Suprapubic skin (tissue), 4 donors: ENCODE measurements at places on chromosomes 12 and 14. TPM values are rescaled to one million over a fixed set of nuclear protein-coding genes. Genes with fewer than 3 reads are reported as not detected.

The RNASE1 gene
- 87.6 TPM for total RNA-seq

The OASL gene
- total RNA-seq: 0.91 TPM

The KRT72 gene
- total RNA-seq: 19.2 TPM

The IPO4 gene
- 54.2 TPM for total RNA-seq

The KCNC2 gene
- not detected for total RNA-seq

DNA sequence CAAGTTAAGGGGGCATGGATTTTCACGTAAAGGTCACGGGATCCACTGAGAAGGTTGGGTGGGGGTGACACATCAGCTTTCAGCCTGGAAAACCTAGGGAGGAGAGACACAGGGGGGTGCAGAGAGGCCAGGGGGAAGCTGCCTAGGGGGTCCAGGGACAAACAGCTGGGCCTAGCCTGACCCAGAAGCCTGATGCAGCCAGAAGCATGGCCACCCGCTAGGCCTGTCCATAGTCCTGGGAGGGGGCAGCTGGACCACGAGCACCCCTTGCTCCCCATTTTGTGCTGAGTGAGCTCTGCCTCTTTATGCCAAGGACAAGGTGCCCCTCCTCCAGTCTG is 322.7 kb upstream of the RTL1 start:
- no peaks in the 10 kb centered on the region for H3K36me3 ChIP-seq
- H3K27me3 ChIP-seq: peaks cover 18% of the 10 kb centered on the region
- no peaks in the 10 kb centered on the region for H3K4me1 ChIP-seq
- H3K27ac ChIP-seq: no peak overlapping the region
- no peak for DNase-seq
- H3K4me3 ChIP-seq: no peak overlapping the region

DNA sequence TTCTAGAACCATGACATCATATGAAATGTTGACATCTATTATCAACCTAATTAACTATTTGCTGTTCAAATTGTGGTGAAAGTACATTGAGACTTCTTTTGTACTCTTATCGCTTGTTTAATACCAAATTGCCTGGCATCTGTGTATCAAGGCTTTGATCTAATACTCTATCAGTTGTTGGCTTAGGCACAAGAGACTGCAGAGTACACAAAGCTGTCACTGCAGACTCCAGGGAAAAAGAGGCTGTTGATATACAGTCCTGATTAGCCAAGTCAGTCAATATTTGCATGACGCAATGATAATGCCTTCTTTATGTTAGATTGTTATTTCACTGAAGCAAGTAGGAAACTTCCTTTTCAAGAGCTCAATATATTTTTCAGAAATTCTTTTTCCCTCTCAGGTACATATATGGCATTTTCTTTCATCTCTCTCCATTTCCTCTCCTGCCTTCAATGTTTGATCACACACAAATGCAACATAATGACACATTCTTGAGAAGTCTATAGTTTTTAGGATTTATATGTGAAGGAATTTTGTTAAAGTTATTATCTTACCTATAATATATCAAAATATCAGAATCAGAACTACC is 32.3 kb upstream of the PTCSC3 start:
- H3K27ac ChIP-seq: no peak overlapping the region
- no peaks in the 10 kb centered on the region for H3K4me1 ChIP-seq
- H3K4me3 ChIP-seq: no peak overlapping the region
- no peaks in the 10 kb centered on the region for H3K27me3 ChIP-seq
- DNase-seq: no peak

- H3K27me3 ChIP-seq: peaks cover 61% of the 10 kb centered on the region
- H3K27ac ChIP-seq: no peak overlapping the region
- DNase-seq: no peak
- no peaks in the 10 kb centered on the region for H3K36me3 ChIP-seq
Measured at GRCh38 chr12:128268379-128268995, 1.5 kb downstream of the TMEM132C start.

- DNase-seq: no peak
- no peak overlapping the region for H3K4me3 ChIP-seq
- no peaks in the 10 kb centered on the region for H3K27me3 ChIP-seq
- no peaks in the 10 kb centered on the region for H3K36me3 ChIP-seq
- no peak overlapping the region for H3K27ac ChIP-seq
- peaks cover 20% of the 10 kb centered on the region for H3K4me1 ChIP-seq
Measured at GRCh38 chr12:123449249-123449733, 8.6 kb upstream of the SNRNP35 start.

DNA sequence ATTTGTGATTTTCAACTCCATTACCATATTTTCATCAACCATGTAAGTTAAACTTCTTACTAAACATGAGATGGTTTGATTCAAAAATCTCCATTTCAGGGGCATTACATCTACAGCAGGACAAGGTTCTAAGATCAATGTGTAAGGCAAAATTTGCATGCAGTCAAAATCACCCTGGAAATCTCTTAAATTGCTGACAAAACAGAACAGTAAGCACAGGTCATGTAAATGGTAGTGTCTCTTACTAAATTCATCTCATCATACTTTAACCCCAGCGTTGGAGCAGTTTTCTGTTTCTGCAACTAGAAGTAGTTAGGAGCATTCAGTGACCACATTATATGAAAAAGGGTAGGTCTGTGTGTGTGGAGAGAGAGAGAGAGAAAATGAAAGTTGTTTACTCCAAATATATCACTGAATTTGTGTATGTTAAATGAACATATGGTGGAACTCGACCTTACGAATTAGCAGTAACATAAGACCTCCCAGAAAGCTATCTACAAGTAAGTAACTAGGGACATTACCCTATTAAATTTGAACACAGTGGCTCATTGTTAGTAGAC is 227.5 kb downstream of the SSPN start:
- no peak overlapping the region for H3K27ac ChIP-seq
- H3K4me3 ChIP-seq: no peak overlapping the region
- no peaks in the 10 kb centered on the region for H3K4me1 ChIP-seq
- DNase-seq: no peak
- H3K36me3 ChIP-seq: peaks cover 13% of the 10 kb centered on the region

GRCh38 chr12:124740691-124741137 is 123.0 kb downstream of the SCARB1 start:
- no peaks in the 10 kb centered on the region for H3K36me3 ChIP-seq
- H3K4me1 ChIP-seq: peaks cover 8% of the 10 kb centered on the region
- no peak for DNase-seq

- no peak overlapping the region for H3K4me3 ChIP-seq
- no peaks in the 10 kb centered on the region for H3K4me1 ChIP-seq
Measured at GRCh38 chr12:64912516-64913255, 88.2 kb downstream of the TBC1D30 start.

DNA sequence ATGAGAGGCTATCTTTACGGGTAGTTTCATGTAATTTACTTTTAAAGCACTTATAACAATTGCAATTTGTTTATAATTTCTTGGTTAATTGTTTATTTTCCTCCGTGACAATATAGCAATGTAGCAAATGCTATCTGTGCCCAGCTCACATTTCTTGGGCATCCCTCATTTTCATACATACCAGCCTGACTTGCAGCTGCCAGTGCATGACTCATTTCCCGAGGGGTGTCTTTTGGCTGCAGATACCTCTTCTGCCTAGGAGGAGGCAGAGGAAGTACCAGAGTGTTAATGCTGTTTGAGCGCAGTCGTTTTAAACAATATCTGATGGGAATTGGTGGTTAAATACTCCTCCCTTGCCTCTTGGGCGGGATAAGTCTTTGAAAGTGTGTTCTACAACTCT is 104.2 kb upstream of the ABCD2 start:
- DNase-seq: no peak
- no peaks in the 10 kb centered on the region for H3K4me1 ChIP-seq
- no peaks in the 10 kb centered on the region for H3K36me3 ChIP-seq
- H3K27ac ChIP-seq: no peak overlapping the region
- H3K27me3 ChIP-seq: no peaks in the 10 kb centered on the region

- DNase-seq: no peak
- no peaks in the 10 kb centered on the region for H3K4me1 ChIP-seq
- H3K27ac ChIP-seq: no peak overlapping the region
- no peaks in the 10 kb centered on the region for H3K27me3 ChIP-seq
Measured at GRCh38 chr14:47276931-47277330, 398.5 kb downstream of the MDGA2 start.

- H3K27me3 ChIP-seq: no peaks in the 10 kb centered on the region
- peaks cover 37% of the 10 kb centered on the region for H3K4me1 ChIP-seq
- no peak for DNase-seq
- peaks cover 3% of the 10 kb centered on the region for H3K36me3 ChIP-seq
- H3K27ac ChIP-seq: peak overlapping the region; percentile 95
Measured at GRCh38 chr12:2891240-2892053, 756 bp downstream of the TULP3 start.

GRCh38 chr14:61726778-61727658 is 31.7 kb downstream of the HIF1A start:
- no peaks in the 10 kb centered on the region for H3K4me1 ChIP-seq
- H3K27ac ChIP-seq: no peak overlapping the region
- no peak overlapping the region for H3K4me3 ChIP-seq
- no peaks in the 10 kb centered on the region for H3K27me3 ChIP-seq

DNA sequence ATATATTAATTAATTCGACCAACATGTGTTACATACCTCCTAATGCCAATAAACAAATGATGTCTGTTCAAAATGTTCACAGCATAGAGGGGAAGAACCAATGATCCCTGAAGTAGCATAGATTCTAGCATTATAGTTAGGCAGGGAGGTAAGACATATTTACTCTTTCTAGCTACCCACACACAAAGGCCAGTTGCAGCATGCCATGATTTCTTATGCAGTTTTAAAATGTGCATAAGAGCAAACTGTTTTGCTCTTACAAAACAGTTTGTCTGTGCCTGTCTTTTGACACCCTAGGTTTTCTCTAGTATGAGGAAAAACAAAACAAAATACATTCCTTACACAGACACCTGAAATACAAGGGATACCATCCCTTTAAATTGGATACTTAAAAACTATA is 61.9 kb downstream of the SLC16A7 start:
- H3K4me1 ChIP-seq: peaks cover 15% of the 10 kb centered on the region
- H3K36me3 ChIP-seq: peaks cover 5% of the 10 kb centered on the region
- no peak overlapping the region for H3K27ac ChIP-seq

GRCh38 chr12:56778756-56779155 is 15.6 kb downstream of the HSD17B6 start:
- no peak overlapping the region for H3K27ac ChIP-seq
- no peaks in the 10 kb centered on the region for H3K27me3 ChIP-seq
- H3K36me3 ChIP-seq: no peaks in the 10 kb centered on the region
- H3K4me3 ChIP-seq: no peak overlapping the region
- DNase-seq: no peak
- H3K4me1 ChIP-seq: no peaks in the 10 kb centered on the region

- H3K27ac ChIP-seq: no peak overlapping the region
- H3K36me3 ChIP-seq: peaks cover 29% of the 10 kb centered on the region
- H3K4me3 ChIP-seq: no peak overlapping the region
Measured at GRCh38 chr12:132825861-132826260, 2.8 kb downstream of the GOLGA3 start.
